HuH-7 (cell line): ENCODE measurements at places on chromosomes 12 and 14.

DNA sequence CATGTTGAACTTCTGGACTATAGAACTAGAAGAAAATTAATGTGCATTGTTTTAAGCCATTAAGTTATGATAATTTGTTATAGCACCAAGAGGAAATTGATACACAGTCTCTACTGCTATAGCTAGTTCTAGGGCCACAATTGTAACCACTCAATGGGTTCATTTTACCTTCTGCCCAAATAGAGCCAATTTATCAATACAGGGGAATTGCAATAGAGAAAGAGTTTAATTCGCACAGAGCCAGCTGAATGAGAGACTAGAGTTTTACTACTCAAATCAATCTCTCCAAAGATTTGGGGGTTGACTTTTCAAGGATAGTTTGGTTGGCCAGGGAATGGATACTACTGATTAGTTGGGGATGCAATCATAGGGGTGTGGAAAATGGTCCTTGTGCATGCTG, 31.9 kb upstream of the BICDL1 start:
- no peak for DNase-seq

GRCh38 chr12:50916292-50916691, 36.1 kb upstream of the HIGD1C start:
- no peak for DNase-seq

DNA sequence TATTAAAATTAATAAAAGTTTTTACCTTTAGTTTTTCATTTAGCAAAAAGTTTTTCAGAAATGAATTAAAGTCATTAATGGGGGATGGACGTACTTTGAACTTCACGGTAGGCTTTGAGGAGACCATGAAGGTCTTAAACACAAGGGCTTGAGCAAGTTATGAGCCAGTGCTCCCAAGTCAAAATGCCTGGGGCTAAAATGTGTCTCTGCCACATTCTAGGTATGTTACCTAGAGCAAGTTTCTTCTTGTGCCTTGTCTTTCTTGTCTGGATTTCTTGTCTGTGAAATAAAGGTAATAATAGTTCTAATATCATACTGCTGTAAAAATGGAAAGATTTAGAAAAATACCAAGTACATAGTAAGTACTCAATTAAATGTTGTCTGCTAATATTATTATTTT, 132.7 kb upstream of the USP15 start:
- DNase-seq, result no peak

GRCh38 chr14:105161309-105161708, 7.3 kb downstream of the JAG2 start:
- no peak for DNase-seq

GRCh38 chr12:65534238-65534841, 255.9 kb downstream of the MSRB3 start:
- DNase-seq, result no peak

- no peak for DNase-seq
These were observed 2.9 kb upstream of the SMOC1 start for GRCh38 chr14:69876221-69876847.

DNA sequence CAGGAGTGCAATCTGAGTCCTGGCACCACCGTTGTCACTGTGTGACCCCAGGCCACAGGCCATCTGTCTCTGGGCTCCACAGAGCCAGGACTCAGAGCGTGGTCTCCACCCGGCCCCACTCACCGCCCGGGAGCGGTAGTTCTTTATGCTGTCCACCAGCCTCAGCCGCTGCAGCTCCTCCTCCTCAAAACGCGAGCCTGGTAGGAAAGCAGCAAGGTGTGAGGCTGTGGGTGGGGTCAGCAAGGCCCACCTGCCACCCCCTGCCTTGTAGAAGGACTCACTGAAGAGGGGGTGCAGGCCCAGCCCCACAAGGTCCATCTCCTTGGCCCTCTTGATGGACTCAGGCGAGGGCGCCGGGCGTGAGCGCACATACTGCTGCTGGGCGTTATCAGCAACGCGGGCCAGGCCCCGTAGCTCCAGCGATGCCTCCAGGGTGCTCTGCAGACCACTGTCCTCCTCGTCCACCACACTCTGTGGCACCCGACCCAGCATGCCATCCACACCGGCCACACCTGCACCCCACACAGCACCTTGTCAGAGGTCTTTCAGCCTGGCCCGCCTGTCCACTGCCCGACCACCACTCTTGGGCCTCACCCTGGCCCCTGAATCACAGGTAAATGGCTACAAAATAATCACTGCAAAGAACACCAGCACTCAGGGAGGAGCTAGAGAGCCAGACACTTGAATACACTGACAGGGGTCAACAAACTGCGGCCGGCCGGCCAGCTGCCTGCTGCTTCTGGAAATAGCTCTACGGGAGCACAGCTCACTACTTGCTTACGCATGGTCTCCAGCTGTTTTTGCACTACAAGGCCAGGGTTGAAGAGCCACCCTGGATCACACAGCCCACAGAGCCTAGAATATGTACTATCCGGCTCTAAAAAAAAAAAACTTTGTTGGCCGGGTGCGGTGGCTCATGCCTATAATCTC, 16.3 kb downstream of the CFAP73 start:
- no peak for DNase-seq

GRCh38 chr12:67472539-67472938, 176.0 kb upstream of the DYRK2 start:
- no peak for DNase-seq

DNA sequence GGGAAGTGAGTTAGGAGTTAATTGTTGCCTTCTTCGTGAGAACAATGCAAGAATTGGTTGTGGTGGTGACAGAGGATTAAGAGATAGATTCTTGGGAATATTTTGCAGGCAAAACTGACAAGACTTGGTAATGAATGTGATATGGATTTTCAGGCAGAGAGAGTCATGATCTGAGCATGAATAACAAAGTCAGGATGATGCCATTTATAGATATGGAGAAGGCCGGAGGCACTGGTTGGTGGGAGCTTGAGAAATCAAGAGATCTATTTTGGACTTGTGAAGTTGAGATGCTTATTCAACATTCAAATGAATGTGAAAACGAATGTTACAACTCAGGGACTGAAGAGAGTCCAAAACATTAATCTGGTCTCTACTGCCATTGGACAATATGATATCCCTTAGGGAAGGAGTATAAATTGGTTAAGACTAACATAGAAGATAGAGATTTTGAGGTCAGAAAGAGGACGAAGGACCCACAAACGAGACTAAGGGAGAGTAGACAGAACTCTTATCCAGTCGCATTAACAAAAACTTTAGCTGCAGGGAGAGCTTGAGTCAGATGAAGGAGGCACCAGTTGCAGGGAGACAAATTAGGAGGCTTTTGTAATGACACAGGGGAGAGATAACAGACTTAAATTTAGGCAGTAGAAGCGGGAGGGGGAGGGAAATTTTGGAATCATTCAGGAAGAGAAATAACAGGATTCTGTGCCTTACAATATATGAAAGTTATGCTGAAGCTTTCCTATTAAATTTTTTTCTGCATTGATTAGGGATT, 1090.6 kb downstream of the GALC start:
- DNase-seq, result no peak

DNA sequence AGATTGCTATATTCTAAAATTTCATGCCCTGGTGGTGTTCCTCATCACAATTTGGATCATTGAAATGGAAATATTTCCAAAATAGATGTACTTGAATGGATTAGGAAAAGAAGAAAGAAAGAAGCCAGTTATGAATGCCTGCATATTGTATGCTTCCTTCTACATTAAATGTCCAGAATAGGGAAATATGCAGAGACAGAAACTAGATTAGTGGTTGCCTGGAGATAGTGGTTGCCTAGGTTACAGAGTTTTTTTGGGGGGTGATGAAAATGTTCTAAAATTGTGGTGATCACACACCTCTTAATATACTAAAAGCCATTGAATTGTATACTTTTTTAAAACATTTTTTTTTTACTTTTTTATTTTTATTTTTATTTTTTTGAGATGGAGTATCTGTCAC, 18.0 kb downstream of the TUBA1A start:
- DNase-seq, result no peak

DNA sequence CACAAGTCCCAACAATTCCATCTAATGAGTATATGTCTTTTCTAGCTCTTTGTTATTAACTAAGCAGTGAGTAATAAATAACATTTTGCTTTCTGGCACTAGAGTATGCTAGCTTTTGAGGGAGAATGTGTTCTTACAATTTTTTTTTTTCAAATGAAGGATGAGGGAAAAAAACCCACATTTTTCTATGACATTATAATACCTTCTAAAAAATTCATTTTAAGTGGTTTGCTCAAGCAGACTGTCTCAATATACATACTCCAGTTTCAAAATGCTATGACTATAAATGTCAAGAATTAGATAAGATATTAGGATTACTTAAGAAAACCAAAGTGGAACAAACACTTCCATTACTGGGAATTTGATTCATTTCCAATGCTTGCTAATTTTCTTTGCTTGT, 394.6 kb downstream of the C12orf75 start:
- DNase-seq, result no peak

DNA sequence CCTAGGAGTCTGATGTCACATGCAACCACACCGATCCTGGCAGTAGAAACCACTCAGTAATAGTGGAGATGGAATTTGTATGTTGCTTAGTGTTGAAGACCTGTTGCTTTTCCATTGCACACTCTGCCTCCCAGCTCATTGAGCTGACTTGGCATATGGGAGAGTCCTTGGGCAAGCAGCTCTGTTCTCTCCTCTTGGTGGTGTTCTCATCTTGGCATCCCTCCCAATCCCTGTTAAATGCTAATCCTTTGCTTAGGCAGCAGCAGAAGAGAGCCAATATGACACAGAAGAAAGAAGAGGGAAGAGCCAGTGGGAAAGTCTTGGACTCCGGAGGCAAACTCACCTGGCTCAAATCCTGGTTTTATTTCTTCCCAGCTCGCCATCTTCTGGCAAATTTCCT, 178.0 kb upstream of the CAND1 start:
- DNase-seq, result no peak

DNA sequence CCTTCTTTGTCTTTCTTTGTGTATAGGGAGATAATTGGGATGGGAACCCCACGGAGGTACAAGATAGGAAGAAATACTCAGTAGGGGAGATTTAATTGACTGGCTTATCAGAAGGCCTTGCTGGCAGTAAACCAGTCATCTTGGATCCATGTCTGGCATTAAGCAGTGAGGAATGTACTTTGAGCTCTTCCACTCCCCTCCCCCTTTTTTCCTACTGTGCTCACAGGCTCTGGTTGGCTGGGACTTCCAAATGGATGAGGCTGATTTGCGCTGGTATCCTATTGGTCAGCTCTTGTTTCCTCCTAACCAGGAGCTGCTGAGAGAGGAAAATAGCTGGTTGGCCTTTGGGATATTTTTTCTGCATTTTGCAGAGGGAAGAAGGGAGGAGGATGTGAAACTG, 24.7 kb downstream of the NGDN start:
- DNase-seq, result no peak

DNA sequence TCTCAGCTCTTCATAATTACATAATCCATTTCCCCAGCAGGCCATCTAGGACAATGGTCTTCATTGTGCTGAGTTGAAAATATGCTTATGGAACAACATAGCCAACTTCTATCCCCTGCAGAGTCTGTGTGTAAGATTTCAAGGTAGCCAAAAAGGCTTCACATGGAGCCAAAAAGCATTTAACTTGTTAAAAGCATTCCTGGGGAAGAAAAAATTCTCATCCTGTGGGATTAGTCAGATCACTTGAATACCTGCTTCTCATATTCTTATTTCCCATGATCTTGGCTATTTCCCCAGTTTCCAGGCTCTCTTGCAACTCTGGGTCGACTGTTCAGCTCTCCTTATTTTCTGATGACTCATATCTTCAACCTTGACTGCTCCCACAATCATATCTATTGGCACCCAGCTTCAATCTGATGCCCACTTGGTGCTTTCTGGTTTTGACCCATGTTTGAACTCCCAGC, 178.9 kb downstream of the KLHL28 start:
- no peak for DNase-seq

DNA sequence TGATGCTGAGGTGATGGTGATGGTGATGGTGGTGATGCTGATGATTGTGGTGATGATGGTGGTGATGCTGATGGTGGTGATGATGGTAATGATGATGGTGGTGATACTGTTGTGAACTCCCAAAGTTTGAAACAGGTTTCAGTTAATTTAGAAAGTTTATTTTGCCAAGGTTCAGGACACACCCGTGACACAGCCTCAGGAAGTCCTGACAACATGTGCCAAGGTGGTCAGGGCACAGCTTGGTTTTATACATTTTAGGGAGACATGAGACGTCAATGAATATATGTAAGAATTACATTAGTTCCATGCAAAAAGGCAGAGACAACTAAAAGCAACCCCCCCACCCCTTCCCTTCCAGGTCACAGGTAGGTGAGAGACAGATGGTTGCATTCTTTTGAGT, 112.8 kb upstream of the EVL start:
- no peak for DNase-seq

GRCh38 chr14:55125403-55125802, 3.6 kb upstream of the LGALS3 start:
- no peak for DNase-seq

- DNase-seq, result no peak
These were observed 1367.3 kb upstream of the FLRT2 start for GRCh38 chr14:84162633-84163032.

DNA sequence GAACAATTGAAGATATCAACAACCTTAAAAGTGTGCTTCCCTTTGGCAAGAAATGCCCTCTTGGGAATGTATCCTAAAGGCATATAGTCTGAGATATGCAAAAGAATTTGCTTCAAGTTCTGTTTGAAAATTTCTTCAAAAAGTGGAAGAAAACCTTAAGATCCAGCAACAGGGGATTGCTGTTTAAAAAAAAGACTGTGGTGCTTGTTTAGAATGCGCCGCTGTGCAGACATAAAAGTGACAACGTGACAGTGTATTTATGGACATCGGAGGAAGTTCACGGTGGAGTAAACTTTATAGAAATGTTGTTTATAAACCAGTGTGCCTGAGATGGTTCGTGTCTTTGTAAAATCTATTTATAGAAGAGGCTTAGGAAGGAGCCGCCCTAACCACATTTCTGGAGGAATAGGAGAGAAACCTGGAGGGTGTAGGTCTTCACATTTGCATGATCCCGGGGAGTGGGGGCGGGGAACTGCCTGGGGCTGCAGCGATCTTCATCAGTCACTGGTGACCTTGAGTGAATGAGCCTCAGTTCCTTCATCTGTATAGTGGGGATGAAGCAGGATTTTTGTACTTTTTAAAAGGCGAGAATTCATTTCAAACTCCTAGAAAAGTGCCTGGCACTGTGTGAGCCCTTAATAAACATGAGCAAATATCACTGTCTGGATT, 27.5 kb downstream of the ADGRD1 start:
- DNase-seq, result no peak

GRCh38 chr12:65643595-65644386, 180.5 kb upstream of the HMGA2 start:
- no peak for DNase-seq

DNA sequence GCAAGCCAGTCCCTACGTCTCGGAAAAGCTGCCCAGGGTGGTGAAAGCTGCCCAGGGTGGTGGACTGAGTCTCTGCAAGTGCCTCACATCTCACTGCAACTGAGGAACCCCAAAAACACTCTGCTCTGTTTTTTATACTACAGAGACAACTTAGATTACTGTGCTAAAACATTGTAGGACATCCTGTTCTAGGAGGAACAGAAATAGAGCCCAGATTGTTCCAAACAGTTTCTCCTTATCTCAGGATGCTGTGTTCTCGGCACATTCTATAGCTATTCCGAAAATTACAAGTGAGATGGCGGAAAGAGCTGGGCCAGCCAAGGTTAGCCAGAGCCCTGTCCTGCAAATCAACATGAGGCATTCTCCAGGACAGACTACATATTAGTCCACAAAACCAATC, 138.7 kb downstream of the LRIG3 start:
- no peak for DNase-seq
